Lung (tissue), 17 donors: ENCODE measurements at places on chromosomes 3 and 15. TPM values are rescaled to one million over a fixed set of nuclear protein-coding genes. Genes with fewer than 3 reads are reported as not detected.
A peak's percentile ranks its signal among the peaks of the same experiment; 100 is the strongest.

ATP13A4 gene
- 202 TPM for total RNA-seq

GRCh38 chr15:65576664-65577063, 34.3 kb downstream of the INTS14 start:
- peaks cover 6% of the 10 kb centered on the region for H3K4me1 ChIP-seq
- H3K36me3 ChIP-seq: peaks cover 40% of the 10 kb centered on the region
- H3K27me3 ChIP-seq: no peaks in the 10 kb centered on the region
- no peak overlapping the region for H3K27ac ChIP-seq

DNA sequence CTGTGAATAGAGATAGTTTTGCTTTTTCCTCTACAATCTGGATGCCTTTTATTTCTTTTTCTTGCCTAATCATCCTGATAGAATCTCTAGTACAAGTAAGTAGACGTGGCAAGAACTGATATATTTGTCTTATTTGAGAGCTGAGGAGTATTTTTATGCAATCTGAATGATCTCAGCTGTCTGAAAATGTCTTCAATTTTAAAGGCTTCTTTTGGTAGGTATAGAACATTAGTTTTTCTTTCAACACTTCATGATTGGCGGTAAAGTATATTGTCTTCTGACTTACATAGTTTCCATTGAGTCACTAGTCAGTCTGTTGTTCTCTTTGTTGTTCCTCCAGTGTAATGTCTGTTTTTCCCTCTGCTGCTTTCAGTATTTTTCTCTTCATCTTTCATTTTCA, 31.3 kb downstream of the MGA start:
- no peak overlapping the region for H3K27ac ChIP-seq
- no peak for DNase-seq
- H3K4me3 ChIP-seq: no peak overlapping the region
- peaks cover 11% of the 10 kb centered on the region for H3K4me1 ChIP-seq
- no peaks in the 10 kb centered on the region for H3K27me3 ChIP-seq
- peaks cover 4% of the 10 kb centered on the region for H3K36me3 ChIP-seq

DNA sequence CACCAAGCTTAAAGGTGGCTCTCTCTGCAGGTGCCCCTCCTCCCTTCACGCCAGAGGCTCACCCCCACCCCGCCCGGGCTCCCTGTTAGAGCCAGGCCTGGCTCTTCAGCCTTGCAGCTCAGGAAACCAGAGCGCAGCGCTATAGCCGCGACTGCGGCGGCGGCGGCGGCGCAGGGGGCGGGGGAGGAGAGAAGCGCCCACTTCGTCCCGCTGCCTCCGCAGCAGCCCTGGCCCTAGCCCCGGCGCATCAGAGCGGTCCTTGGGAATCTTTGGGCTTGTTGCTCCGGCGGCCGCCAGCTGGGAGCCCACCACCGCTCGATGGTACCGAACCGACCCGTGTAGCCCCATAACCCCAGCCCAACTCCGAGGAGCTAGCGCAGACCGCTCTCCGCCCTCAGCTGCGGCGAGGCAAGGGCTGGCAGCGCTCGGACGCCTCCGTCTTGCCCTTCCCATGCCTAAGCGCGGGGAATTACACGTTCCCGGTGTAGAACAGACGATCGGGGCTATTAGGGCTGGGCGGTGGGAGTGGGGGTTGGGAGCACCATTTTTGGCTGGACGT, 1.2 kb downstream of the RASGRF1 start:
- peaks cover 17% of the 10 kb centered on the region for H3K4me1 ChIP-seq
- DNase-seq: no peak
- peak overlapping the region; percentile 15 for H3K4me3 ChIP-seq
- no peak overlapping the region for H3K27ac ChIP-seq

GRCh38 chr15:68463996-68464395, 32.0 kb upstream of the ITGA11 start:
- H3K27me3 ChIP-seq: no peaks in the 10 kb centered on the region
- H3K27ac ChIP-seq: no peak overlapping the region
- no peaks in the 10 kb centered on the region for H3K4me1 ChIP-seq
- no peaks in the 10 kb centered on the region for H3K36me3 ChIP-seq

DNA sequence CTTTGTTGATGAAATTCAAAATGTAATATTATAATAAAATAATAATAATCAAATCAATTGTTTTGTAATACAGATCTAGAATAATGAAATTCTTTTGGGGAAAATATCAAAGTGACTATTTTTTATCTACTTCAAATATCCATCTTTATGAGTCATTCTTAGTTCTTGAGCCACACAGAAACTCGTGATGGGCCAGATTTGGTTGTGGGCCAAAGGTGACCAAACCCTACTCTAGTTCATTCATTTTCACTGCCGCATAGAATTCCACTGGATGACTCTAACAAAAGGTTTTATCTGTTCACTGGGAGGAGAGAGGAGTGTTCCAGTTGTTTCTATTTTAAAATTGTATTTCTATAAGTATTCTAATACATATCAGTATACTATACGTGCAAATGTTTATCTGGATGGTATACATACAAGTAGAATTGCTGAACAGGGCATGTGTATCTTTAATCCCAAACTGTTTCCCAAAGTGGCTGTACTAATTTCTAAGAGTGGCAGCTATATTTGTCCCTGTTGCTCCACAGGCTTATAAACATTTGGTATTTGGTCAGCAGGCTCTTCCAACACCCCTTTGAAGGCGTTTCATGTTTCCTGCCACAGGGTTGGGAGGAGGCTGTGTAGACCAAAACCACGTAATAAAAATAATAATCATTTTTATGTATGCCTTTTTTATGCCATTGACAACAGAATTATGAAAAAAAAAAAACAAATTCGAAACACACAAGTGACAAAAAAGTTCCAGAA, 7.3 kb upstream of the RTP3 start:
- no peak for DNase-seq
- H3K4me1 ChIP-seq: no peaks in the 10 kb centered on the region
- no peaks in the 10 kb centered on the region for H3K36me3 ChIP-seq
- H3K27me3 ChIP-seq: no peaks in the 10 kb centered on the region
- H3K4me3 ChIP-seq: no peak overlapping the region

- no peak overlapping the region for H3K4me3 ChIP-seq
- no peak overlapping the region for H3K27ac ChIP-seq
- H3K36me3 ChIP-seq: no peaks in the 10 kb centered on the region
- DNase-seq: peak; percentile 97
- no peaks in the 10 kb centered on the region for H3K27me3 ChIP-seq
- H3K4me1 ChIP-seq: peaks cover 39% of the 10 kb centered on the region
Observed at GRCh38 chr3:61927332-61927731, 366.0 kb downstream of the PTPRG start.

- H3K4me3 ChIP-seq: no peak overlapping the region
- no peak for DNase-seq
- H3K4me1 ChIP-seq: no peaks in the 10 kb centered on the region
- H3K36me3 ChIP-seq: no peaks in the 10 kb centered on the region
Observed at GRCh38 chr3:135834465-135834864, 131.1 kb upstream of the PPP2R3A start.

GRCh38 chr15:45644437-45644836, 9.6 kb downstream of the SQOR start:
- no peaks in the 10 kb centered on the region for H3K36me3 ChIP-seq
- no peak overlapping the region for H3K27ac ChIP-seq
- DNase-seq: no peak
- no peaks in the 10 kb centered on the region for H3K4me1 ChIP-seq
- H3K4me3 ChIP-seq: no peak overlapping the region

PLD1 gene
- total RNA-seq: 31.1 TPM

CHMP2B gene
- total RNA-seq: 40.9 TPM

DNA sequence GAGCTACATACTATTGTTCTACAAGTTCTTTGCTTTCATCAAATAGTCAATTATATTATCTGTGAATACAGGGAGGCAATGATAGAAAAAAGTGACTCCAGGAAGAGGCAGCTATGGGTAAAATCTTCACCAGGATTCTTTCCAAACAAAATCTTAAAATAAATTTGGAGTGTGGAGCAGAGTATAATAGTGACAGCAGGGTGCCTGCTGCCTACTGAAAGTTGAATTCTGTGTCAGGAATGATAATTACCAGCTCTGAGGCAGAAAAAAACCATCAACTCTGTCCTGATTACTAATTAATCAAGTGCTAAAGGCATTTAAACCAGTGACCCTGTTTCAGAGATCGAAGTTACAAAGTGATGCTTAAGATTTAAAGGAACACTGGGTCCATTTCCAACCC, 148.0 kb downstream of the DIPK2A start:
- no peaks in the 10 kb centered on the region for H3K36me3 ChIP-seq
- no peaks in the 10 kb centered on the region for H3K4me1 ChIP-seq

KIF7 gene
- 6.5 TPM for total RNA-seq

- H3K27ac ChIP-seq: no peak overlapping the region
- H3K27me3 ChIP-seq: no peaks in the 10 kb centered on the region
- H3K36me3 ChIP-seq: no peaks in the 10 kb centered on the region
Observed at GRCh38 chr3:18771931-18772330, 346.8 kb upstream of the SATB1 start.

- H3K27me3 ChIP-seq: no peaks in the 10 kb centered on the region
- DNase-seq: peak; percentile 40
- H3K27ac ChIP-seq: no peak overlapping the region
- peaks cover 45% of the 10 kb centered on the region for H3K4me1 ChIP-seq
Observed at GRCh38 chr15:83064859-83065258, 2.2 kb downstream of the BTBD1 start.

GRCh38 chr15:85276921-85277320, 103.5 kb upstream of the AKAP13 start:
- H3K36me3 ChIP-seq: no peaks in the 10 kb centered on the region
- H3K27me3 ChIP-seq: no peaks in the 10 kb centered on the region

NPAP1 gene
- not detected for total RNA-seq

- H3K4me3 ChIP-seq: no peak overlapping the region
- H3K27ac ChIP-seq: peak overlapping the region; percentile 95
- DNase-seq: peak; percentile 90
- no peaks in the 10 kb centered on the region for H3K27me3 ChIP-seq
Observed at GRCh38 chr15:73982222-73982962, 9.7 kb downstream of the STOML1 start.

DNA sequence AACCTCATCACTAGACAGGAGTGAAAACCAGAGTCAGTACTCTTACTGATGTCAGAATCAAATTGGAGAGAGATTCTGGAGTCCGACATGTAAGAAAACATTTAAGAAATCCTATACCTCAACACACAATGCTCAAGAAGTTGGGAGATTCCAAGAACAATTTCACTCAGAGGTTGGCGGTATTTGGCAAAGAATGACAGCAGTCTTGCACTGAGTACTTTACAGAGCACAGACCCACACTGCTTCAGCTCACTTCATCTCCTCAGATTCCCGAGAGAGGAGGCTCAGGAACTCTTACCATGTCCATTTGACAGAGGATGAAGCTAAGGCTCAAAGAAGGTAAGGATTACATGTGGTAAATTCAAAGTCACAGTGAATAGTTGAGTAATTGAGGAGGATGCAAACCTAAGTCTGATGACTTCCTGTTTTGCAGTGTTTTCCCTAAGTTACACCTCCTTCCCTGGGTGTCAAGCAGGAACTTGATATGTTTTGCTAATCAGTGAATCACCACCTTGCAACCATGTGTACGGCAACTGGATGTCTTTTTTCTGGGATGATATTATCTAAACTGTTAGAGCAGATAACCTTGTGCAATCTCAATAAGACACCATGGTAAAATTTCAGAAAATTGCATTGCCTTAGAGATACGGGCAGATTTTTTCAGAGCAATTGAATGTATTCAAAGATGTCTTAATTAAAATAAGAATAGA, 61.3 kb upstream of the MME start:
- H3K27ac ChIP-seq: no peak overlapping the region
- H3K27me3 ChIP-seq: no peaks in the 10 kb centered on the region
- no peak overlapping the region for H3K4me3 ChIP-seq
- no peak for DNase-seq

DNA sequence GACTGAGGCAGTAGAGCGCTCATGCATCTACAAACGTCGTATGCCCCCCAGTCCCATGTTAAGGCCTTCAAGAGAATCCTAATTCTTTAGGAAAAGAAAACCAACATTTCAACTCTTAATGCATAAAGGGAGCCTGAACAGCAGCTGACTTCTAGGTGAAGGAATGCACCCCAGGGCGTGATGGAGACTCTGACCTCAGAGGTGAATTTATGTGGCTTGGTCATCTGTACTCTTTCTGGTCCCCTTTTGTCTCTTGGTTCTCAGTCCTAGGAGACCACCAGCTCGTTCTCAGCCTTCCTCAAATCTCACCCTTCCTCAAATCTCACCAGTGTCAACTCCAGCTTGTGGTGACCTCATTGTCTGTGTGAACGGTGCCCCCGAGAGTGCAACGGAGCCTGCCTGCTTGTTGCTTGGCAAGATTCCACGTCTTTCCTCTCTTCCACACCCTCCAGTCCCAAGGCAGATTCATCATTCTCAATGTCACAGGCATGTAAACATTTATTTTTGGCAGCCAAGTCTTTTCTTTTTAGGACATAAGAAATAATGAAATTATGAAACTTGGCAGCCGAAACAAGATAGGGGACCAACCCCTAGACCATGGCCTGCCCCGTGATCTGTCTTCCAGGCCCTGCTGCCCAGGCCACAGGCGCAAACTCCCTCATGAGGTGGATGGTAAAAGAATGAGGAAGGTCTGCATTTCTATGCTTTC, 166.2 kb downstream of the ADAMTS17 start:
- no peaks in the 10 kb centered on the region for H3K36me3 ChIP-seq
- H3K27me3 ChIP-seq: no peaks in the 10 kb centered on the region
- DNase-seq: peak; percentile 38
- H3K4me3 ChIP-seq: no peak overlapping the region
- peaks cover 8% of the 10 kb centered on the region for H3K4me1 ChIP-seq

STRIT1 gene
- not detected for total RNA-seq
